ENCODE measurements at places on chromosomes 11 and 22.

DNA sequence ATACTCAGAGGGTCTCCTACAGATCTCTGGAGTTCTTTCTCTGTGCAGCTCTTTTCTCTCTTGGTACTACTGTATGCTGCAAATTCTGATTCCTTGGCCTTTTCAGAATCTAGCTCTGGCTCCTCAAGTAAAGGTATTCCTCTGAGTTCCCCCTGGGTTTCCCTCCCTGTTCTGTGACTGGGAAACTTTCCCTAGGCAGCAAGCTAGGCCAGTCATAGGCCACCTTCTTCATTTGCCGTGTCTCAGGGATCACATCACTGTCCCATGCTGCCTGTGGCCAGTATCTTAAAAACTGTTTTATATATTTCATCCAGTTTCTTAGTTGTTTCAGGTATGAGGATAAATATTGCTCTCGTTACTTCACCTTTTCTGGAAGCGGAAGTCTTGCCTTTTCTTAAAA, 71.2 kb downstream of the FAM83F start:
- DNase-seq, result no peak

- no peak for DNase-seq
Observed at GRCh38 chr11:62705413-62705812, 1.8 kb downstream of the BSCL2 start.

DNA sequence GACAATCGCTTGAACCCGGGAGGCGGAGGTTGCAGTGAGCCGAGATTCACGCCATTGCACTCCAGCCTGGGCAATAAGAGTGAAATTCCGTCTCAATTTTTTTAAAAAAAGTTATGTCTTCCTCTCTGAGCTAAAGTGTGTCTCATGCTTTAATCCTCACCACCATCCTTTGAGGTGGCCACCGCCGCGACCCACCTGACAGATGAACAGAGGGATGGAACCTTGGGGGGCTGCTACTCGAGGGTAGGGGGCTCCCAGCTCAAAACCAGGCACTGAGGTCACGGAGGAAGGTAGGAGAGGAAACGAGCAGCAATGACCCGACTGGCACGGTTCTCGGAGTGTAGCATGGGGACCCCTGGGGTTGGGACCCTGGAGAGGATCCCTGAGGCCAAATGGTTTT, 10.7 kb upstream of the POLDIP3 start:
- no peak for DNase-seq

GRCh38 chr11:4467811-4468606, 14.4 kb upstream of the OR52K1 start:
- no peak for DNase-seq

- DNase-seq, result no peak
Observed at GRCh38 chr11:116586392-116586791, 186.4 kb downstream of the BUD13 start.

DNA sequence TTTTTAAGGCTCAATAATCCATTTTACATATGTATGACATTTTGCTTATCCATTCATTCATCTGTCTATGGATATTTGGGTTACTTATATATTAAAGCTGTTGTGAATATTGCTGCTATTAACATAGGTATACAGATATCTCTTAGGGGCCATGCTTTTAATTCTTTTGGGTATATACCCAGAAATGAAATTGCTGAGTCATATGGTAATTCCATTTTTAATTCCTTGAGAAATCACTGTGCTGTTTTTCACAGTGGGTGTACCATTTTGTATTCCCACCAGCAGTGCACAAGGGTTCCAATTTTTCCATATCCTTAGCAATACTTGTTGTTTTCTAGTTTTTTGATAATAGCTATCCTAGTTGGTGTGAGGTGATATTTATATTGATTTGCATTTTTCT, 19.0 kb downstream of the PRMT3 start:
- no peak for DNase-seq

- no peak for DNase-seq
Observed at GRCh38 chr22:41563051-41563711, 2.4 kb downstream of the CSDC2 start.

- no peak for DNase-seq
Observed at GRCh38 chr11:57842873-57843272, 81.3 kb downstream of the CTNND1 start.

GRCh38 chr11:13302420-13302958, 24.9 kb downstream of the BMAL1 start:
- no peak for DNase-seq

DNA sequence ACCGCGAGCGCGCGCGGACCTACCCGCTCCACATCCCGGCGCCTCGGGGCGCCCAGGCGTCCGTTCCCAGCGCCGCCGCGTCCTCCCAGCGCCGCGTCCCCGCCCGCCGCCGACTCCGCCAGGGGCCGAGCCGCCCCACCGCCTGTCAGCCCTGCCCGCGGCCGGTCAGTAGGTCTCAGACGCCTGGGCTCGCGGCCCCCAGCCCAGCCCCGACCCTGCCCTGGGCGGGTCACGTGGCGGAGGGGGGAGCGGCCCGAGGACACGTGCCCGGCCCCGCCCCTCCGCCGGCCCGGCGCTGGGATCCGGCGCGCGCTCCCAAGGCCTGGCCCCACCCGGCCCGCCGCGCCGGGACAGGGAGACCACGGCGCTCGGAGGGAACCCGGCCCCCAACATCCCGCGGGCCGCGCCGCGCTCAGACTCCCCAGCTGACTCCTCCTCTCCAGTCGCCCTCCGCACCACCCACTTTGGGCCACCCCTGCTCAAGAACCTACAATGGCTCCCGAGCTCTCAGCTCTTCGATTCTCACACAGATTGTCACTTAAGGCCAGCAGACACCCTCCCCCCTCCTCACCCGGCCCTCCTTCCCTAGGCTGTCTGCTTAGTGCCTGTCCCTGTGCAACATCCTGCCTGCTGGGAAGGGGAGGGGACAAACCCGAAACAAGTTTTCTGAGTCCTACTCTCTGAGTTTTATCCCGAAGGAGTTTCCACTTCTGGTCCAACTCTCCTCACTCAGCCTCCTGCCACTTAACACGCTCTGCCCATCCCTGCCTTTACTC, at the start of gene RAB3IL1:
Gene RAB3IL1, minus strand, starts transcription at position 233 of the 776 bp plus-strand sequence. Its CDS starts 199 bp downstream, at position 34.
- no peak for DNase-seq

DNA sequence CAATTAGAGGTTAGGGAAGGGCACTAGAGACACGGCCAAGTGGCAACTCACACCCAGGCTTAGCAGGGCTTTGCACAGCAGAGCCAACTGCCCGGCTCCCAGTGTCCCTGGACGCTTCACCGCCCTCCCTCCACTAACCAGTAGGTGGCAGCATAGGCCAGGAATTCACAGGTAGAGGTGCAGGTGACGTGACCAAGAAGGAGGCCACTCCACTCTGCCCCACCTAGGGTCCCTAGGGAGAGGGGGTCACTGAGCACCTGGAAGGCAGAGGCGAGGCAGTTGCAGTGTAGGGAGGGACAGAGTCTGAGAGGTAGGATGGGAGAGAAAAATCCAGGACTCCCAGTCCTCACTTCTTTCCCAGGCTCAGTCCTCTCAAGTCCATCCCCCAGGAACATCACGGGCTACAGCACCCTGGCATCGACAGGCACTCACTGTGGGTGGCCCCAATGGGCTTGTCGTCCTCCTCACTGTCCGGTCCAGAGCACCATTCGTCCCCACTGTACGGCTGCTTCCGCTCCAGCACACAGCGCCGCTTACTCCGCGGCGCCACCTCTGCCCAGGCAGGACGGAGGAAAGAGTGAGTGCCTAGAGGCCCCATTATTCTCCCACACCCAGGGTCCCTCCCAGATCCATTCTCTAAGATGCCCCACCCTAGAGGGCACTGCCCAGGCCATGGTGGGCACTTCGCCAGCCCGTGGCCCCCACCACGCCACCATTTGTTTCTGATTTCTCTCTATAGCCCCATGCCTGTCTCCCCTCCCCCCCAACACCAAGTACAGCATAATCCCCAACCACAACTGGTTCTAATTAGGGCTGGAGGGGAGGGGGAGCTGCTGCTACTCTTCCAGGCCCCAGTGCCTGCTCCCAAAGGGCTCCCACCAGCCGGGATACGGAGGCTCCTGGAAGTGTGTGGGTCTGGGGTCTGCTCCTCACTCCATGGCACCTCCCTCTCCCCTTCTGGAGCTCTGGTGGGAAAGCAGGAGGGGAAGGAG, 18.4 kb downstream of the BCL9L start:
- DNase-seq, result peak; percentile 77

DNA sequence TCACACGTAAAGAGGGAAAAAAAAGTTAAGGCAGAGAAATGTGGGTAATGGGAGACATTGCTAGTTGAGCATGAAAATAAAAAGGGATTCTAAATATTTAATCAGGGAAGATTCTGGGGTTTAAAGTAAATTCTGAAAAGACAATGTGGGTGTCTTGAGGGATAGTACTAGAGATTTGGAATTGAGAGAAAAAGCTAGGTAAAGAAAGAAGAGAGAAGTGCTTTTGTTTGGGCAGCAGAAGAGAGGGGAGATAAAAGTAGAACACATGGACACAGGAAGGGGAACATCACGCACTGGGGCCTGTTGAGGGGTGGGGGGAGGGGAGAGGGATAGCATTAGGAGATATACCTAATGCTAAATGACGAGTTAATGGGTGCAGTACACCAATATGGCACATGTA, 3.5 kb upstream of the YPEL4 start:
- no peak for DNase-seq

DNA sequence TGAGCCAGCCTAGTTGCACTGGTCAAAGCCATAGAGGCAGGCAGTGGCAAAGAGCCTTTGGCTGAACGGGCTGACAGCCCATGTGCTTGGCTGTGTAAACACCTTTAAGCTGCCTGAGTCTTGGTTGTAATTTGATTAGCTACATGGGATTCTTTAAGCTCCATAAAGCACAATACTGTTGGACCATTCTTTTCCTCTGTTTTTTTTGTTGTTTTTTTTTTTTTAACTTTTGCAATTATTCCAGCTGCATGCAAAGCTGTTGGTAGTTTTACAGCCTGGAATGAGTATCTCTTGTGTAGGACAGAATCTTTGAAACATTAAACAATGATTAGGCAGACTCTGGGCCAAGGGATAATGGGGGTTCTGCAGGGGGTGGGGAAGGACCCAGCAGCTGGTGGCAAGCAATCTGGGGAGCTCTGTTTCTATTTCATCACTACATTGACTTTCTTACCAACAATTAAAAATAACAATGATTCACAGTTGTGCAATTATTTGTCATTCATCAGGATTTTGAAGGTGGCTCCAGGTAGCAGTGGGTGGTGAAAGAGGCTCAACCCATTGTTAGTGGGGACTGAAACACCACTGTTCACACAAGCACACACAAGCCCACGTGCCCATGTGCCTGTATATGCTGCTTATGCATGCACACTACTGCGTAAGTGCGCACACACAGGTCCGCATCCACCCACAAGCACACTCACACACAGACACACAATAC, 69.5 kb upstream of the CSNK2A3 start:
- DNase-seq, result no peak

- DNase-seq, result no peak
Observed at GRCh38 chr11:109552376-109552775, 130.4 kb downstream of the C11orf87 start.

- no peak for DNase-seq
Observed at GRCh38 chr11:60485987-60486386, 6.6 kb upstream of the MS4A12 start.

DNA sequence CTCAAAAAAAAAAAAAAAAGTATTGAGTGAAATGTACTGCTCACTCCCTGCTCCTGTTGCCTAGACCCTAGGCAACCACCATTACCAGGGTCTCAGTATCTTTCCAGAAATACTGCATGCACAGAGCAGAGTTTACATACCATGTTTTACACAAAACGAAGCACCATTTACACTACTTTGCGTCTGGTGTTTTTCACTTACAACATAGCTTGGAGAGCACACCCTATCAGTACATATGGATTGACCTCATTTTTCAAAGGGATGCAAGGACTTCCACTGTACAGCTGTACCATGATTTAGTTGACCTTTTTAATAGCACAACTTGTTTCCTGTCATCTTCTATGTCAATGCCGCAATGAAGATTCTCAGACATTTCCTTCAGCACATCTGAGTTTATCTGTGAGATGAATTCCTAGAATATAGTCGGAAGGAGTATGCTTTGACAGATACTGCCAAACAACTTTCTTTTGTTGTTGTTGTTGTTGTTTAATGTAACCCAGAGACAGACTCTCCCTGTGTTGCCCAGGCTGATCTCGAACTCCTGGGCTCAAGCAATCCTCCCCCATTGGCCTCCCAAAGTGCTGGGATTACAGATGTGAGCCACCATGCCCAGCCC, 6.1 kb downstream of the MYH9 start:
- no peak for DNase-seq

DNA sequence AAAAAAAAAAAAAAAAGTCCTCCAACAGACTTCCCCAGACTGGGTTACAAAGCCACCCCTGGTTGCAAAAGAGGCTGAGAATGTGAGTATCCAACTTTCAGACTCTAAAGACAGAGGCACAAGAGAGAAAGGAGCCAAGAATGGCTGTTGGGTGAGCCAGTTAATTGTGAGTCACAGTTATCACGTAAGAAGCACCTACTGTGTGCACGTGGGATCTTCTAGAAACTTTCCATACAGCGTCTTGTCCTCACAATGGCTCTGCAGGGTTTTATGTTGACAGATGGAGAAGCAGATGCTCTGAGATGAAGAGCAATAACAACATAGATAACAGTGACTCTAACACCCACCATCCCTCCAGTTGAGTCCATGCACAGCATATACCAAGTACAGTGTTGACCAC, 41.0 kb downstream of the CD82 start:
- DNase-seq, result no peak

- DNase-seq, result no peak
Observed at GRCh38 chr22:45783021-45783420, 111.4 kb downstream of the ATXN10 start.

- no peak for DNase-seq
Observed at GRCh38 chr11:72744474-72744873, 7.7 kb downstream of the ARAP1 start.

DNA sequence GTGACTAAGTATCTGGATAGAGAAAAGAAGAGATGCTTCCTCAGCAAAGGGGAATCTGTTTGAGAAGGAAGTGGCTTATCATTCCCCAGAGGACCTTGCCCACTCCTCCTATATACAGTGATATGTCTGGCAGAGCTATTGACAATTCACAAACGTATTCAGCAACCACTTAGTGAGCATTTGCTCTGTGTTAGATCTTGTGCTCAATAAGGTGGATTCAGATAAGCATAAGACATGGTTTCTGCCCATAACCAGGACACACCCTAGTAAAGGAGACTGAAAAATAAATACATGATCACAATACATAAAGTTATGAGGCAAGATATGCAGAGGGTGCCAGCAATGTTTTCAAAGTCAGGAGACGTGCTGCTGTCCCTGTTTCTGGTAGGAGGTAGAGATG, 1.4 kb downstream of the TMEM9B start:
- DNase-seq, result no peak

- DNase-seq, result no peak
Observed at GRCh38 chr11:1230456-1231395, 7.9 kb downstream of the MUC5B start.

DNA sequence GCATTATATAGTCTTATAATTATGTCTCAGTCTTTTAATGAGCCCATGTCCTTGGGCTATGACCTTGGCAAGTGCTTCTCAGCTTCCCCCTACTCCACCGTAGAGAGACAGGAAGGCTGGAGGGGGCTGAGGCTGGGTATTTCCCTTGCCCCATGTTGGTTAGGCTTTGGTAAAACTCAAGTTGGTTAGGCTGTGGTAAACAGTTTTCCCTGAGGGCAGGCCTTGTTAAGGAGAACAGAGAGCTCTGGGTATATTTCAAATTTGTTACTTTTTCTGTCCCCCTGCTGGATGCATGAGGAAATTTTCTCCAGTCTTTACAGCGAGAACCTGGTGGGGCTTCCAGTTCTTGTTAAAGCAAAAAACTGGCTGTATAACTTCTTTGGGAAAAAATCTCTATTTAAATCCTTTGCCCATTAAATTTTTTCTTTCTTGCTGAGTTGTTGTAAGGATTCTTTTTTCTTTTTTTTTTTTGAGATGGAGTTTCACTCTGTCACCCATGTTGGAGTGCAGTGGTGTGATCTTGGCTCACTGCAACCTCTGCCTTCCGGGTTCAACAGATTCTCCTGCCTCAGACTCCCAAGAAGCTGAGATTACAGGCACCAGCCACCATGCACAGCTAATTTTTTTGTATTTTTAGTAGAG, 12.2 kb upstream of the DCHS1 start:
- no peak for DNase-seq

All from activated T-helper 1 cell treated with anti-CD3 and anti-CD28 coated beads, Interleukin-2, amount 50 U/mL, for 16 hours (primary cell).